Suppressor macrophage (primary cell): ENCODE measurements at places on chromosomes 3 and 15.

GRCh38 chr3:172376881-172377280 lies 71.4 kb downstream of the GHSR start:
- no peak for DNase-seq

GRCh38 chr3:41846850-41847249 lies 115.1 kb downstream of the ULK4 start:
- DNase-seq, result no peak

GRCh38 chr15:84762840-84763572 lies 14.6 kb downstream of the ZNF592 start:
- DNase-seq, result no peak

DNA sequence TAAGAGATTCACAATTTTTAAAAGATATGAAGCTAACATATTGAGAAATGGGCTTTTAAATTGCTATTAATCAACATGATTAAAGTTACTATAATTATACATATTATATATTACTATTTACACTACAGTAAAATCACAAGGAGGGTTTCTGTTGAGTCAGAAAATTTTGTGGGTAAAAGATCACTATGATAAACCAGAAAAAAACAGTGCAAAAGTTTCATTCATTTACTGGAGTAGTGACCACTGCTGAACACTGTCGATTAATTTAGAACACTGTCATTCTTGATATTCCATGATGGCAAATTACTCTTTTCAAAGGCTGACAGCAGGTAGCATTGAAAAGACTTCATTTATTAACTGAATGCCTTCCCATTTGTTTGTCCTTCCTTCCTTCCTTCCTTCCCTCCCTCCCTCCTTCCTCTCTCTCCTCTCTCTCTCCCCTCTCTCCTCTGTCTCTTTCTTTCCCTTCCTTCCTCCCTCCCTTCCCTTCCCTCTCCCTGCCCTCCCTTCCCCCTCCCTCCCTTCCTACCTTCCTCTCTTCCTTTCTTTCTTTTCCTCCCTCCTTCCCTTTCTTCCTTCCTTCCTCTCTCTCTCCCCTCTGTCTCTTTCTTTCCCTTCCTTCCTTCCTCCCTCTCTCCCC lies 9.1 kb upstream of the RPL35A start:
- DNase-seq, result no peak

- no peak for DNase-seq
Observed at GRCh38 chr3:72041511-72041910, 256.6 kb upstream of the PROK2 start.

- no peak for DNase-seq
Observed at GRCh38 chr3:53411371-53411770, 64.0 kb upstream of the DCP1A start.

- DNase-seq, result no peak
Observed at GRCh38 chr3:125401402-125401801, 26.3 kb upstream of the ZNF148 start.

DNA sequence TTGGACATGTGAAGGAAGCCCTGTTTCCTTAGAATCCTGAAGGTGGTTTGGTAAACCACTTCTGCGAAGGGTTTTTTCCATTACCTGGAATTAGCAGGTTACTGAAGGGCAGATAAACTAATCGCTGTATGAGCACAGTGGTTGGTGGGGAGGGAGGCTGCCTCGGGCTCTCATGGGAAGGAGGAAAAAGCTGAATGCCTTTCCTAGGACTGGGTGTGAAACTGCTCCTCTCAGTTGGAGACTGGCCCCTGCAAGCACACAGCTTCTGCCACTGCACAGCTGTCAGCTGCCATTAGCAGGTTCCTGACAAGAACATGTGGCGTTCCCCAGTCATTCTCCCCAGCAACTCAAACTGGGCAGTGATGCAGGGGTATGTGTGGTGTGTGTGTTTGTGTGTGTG lies 376.3 kb downstream of the GAP43 start:
- DNase-seq, result no peak

DNA sequence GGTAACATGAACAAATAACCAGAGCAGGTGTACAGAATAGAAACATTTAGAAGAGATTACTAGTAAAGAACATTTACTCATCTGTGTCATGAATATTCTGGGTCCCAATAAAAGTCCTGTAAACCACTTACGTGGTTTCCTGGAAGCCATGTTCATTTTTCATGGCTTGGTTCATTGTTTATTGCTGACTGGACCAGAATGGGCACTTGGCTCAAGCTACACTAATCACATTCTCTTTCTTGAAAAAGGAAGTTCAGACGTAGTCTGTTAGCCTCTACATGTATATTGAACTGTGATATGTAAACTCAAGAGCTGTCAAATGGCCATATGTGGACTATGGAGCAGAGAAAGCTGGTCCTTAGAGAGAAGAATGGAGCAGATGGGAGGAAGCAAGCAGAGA lies 138.3 kb upstream of the FAM3D start:
- no peak for DNase-seq

- peak; percentile 26 for DNase-seq
Observed at GRCh38 chr3:195897081-195897852, 11.1 kb downstream of the TNK2 start.

GRCh38 chr15:48553559-48553958 lies 92.0 kb downstream of the FBN1 start:
- DNase-seq, result no peak

DNA sequence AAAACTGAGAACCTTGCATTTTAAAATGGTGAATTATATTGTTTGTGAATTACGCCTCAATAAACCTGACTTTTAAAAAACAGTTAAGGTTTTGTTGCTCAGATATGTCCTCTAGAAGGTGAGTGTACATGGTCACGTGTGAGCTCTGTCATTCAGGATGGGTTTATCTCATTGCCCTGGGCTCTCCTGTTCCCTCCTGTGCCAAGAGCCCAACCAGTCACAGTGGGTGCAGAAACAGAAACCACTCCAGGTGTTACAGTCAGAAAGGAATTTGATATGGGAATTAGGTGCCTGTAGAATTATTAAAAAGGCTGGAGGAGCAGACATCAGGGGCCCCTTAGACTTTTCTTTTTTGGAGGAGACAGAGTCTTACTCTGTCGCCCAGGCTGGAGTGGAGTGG lies 196.4 kb downstream of the STT3B start:
- no peak for DNase-seq

DNA sequence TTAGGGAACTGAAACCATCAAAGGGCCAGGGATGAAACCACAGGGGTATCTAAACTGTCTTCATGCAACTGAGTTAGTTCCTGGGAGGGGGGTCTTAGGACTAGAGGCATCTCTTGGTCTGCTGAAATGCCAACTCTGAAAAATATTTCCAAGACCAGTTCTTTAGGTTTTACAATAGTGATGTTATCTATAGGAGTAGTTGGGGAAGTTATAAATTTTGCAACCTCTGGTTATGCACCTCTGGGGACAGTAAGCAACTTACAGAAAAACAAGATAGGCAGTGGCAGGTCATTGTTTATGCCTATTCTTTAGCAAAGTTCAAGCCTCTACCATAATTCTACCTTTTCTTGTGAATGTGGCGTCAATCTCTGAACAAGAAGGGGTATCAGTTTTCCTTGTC lies 60.5 kb upstream of the MINAR1 start:
- no peak for DNase-seq

- no peak for DNase-seq
Observed at GRCh38 chr15:62362608-62363007, 197.5 kb upstream of the C2CD4B start.

GRCh38 chr3:125165189-125165947 lies 47.2 kb downstream of the SLC12A8 start:
- DNase-seq, result peak; percentile 66

DNA sequence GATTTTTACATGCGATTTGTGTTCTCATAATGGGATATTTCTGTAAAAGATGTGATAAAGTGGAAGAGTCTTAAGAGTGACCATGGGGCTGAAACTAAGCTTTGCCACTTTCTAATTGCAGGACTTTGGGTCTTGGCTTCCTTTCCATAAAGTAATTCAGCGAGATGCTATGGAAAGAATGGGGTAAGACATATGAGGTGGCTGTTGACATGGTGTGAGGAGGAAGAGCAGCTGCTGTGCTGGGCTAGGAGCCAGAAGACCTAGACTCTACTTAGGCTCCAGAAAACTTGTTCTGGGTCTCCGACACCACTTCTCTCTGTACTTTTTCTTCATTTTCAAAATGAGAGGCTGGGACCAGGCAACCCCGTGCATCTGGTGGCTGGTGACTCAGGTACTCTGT lies 654.5 kb upstream of the CFAP20DC start:
- DNase-seq, result no peak

GRCh38 chr3:81829937-81830336 lies 68.5 kb upstream of the GBE1 start:
- no peak for DNase-seq
